ENCODE measurements at places on chromosomes 13 and 19. TPM values are rescaled to one million over a fixed set of nuclear protein-coding genes. Genes with fewer than 3 reads are reported as not detected.

Gene SRRM5
- 0.14 TPM for total RNA-seq

Gene CEBPA
- total RNA-seq: 30.1 TPM

Gene ZNF784
- total RNA-seq: 8.7 TPM

Gene CEACAM21
- total RNA-seq: 2.1 TPM

Gene ZNF837
- total RNA-seq: 2.5 TPM

Gene F10
- total RNA-seq: 1.3 TPM

Data from mucosa of descending colon (tissue), 3 donors.